ENCODE measurements at places on chromosomes 2 and 18. TPM values are rescaled to one million over a fixed set of nuclear protein-coding genes. Genes with fewer than 3 reads are reported as not detected.

The LYPD6B gene
- total RNA-seq = 18.6 TPM

The PARD3B gene
- 27.1 TPM for total RNA-seq

The UGT1A4 gene
- total RNA-seq = not detected

The PLCD4 gene
- 6.7 TPM for total RNA-seq

The PLEKHH2 gene
- total RNA-seq = 5.6 TPM

The APCDD1 gene
- total RNA-seq = 511 TPM

The LIPT1 gene
- total RNA-seq = 4.7 TPM

The CYTIP gene
- not detected for total RNA-seq

The PSMA8 gene
- total RNA-seq = not detected

The MGAT4A gene
- total RNA-seq = 0.24 TPM

The QPCT gene
- total RNA-seq = 16.6 TPM

The PROKR1 gene
- total RNA-seq = not detected

The CNOT11 gene
- total RNA-seq = 47.4 TPM

The GALNT13 gene
- total RNA-seq = 0.12 TPM

The GPAT2 gene
- total RNA-seq = 10.2 TPM

The THSD7B gene
- total RNA-seq = not detected

The CPO gene
- not detected for total RNA-seq

The MC2R gene
- total RNA-seq = not detected

The ERICH2 gene
- not detected for total RNA-seq

The SLC11A1 gene
- under 0.01 TPM for total RNA-seq

The REG1B gene
- total RNA-seq = not detected

The ABCG8 gene
- total RNA-seq = not detected

The VIT gene
- total RNA-seq = 28.7 TPM

The ADCYAP1 gene
- total RNA-seq = not detected

The UPP2 gene
- not detected for total RNA-seq

The SOCS6 gene
- 42.5 TPM for total RNA-seq

The SERPINB11 gene
- total RNA-seq = not detected

The LOXL3 gene
- 14.7 TPM for total RNA-seq

The STAT4 gene
- 5.6 TPM for total RNA-seq

The LGALSL gene
- 3.1 TPM for total RNA-seq

The KLHL29 gene
- total RNA-seq = 1.5 TPM

The GKN2 gene
- not detected for total RNA-seq

The LCT gene
- not detected for total RNA-seq

The ACKR3 gene
- 17.8 TPM for total RNA-seq

The CFAP65 gene
- total RNA-seq = not detected

The EXOC6B gene
- 31.2 TPM for total RNA-seq

The KHK gene
- 0.32 TPM for total RNA-seq

The SAP130 gene
- 12.2 TPM for total RNA-seq

The CDCA7 gene
- total RNA-seq = 2.9 TPM

The SLC9A4 gene
- total RNA-seq = under 0.01 TPM

The FRZB gene
- total RNA-seq = 0.32 TPM

All from hair follicle dermal papilla cell (primary cell).